ENCODE measurements at places on chromosomes 11 and 22.

GRCh38 chr11:64344787-64345186, 4.8 kb downstream of the CCDC88B start:
- no peak for DNase-seq

GRCh38 chr11:126465573-126466188, 110.2 kb downstream of the ST3GAL4 start:
- no peak for DNase-seq

DNA sequence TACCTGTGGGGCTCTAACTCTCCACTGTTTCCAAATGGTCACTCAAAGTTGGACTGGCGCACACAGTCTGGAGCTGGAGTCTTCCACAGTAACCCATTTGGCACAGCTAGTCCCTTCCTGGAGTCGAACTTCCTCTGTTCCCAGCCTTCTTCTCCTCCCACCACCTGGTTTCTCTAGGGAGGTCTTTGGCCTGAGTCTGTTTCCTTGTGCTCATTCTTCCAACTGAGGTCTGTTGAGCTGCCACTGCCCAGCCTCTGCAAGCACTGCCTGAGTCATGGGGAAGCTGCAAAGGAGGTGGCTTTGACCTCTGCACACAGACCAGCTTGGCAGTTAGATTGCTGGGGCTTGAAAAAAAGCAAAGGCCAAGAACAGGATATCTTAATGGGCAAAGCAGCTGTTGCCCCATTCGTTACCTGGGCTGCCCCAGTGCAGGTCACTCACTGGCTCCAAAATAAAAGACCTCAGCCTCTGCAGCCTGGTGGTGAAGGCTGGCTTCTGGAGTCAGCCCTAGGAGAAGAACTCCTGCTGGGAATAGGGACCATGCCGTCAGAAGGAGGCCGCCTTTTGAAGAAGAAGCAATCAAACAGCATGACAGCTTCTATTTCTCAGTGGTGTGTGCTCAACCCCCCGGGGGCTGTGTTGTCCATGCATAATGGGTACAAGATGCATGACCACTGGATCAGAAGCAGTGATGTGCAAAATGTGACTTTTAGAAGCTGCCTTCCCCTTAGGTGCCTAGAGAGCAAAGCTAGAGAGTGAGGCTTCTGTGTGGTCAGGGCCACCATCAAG, 3.0 kb downstream of the ADAMTS15 start:
- no peak for DNase-seq

DNA sequence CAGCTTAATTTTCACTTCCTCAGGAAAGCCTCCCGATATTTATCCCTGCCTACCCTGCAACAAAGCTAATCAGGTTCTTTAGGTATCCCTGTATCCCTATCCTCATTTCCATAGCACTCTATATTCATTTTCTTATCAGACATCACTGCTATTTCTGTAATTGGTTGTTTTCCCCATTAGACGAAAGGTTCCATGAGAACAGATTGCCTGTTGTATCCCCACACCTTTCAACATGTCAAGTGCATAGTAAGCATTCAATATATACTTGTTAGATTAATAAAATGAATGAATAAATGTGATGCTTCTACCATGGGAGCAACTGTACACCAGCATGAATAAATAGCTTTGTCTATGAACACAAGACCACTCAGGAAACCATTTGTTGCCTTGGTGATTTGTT, 499.8 kb downstream of the DLG2 start:
- DNase-seq = no peak

GRCh38 chr22:38505541-38506117, 482 bp downstream of the DDX17 start:
- DNase-seq = peak; percentile 64

DNA sequence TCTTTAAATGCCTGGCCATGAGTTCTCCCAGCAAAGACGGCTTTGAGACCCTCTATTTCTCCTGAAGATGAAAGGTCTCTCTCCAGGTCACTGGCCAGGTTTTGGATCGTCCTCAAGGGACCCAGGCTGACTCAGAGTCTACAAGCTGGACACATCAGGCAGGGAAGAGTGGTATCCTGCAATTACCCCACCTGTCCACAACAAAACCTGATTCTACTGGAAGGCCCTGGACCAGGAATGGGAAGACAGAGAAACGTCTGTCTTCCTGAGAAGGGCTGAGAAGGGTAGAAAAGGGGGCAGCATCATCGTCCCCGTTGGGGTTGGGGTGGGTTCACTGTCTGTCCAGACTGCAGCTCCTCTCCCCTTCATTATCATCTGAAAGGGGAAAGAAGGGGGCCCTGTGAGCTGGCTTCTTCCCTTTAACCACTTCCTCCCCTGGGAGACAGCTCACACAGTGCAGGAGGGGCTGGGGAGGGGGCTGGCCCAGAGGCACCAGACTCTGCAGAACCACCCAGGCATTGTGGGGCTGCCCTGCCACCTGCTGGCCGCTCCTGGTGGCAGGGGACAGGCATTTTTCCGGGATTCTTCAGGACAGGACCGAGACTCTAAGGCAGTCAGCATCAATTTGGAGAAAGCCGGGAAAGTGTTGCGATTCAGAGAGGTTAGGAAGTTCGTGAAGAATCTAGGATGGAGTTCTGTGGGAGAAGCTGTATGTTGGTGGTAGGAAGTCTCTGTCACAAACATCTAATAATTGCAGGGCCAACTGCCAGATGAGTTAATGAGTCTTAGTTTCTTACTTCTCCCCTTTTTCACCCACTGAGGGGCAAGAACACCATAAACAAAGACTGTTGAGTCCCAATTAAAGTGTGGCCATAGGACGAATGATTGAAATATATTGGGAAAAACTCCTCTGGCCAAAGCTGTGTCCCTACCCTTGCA, 57.6 kb downstream of the SYN3 start:
- peak; percentile 59 for DNase-seq

DNA sequence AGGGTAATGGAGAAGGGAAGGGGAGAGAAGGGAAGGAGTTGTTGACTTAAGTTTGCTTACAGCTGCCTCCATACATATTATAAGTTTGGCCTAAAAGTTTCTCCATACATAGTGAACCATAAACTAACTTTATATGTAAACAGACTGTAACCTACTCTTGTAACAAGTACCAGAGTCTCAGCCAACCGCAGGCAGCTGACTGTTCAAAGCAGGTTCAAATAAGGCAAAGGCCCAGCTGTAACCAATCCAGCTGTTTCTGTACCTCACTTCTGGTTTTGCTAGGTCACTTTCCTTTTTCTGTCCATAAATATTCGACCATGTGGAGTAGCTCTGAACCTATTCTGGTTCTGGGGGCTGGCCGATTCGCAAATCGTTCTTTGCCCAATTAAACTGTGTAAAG, 591.2 kb downstream of the INSC start:
- no peak for DNase-seq

- DNase-seq = no peak
Observed at GRCh38 chr11:99593197-99593596, 572.4 kb downstream of the CNTN5 start.

DNA sequence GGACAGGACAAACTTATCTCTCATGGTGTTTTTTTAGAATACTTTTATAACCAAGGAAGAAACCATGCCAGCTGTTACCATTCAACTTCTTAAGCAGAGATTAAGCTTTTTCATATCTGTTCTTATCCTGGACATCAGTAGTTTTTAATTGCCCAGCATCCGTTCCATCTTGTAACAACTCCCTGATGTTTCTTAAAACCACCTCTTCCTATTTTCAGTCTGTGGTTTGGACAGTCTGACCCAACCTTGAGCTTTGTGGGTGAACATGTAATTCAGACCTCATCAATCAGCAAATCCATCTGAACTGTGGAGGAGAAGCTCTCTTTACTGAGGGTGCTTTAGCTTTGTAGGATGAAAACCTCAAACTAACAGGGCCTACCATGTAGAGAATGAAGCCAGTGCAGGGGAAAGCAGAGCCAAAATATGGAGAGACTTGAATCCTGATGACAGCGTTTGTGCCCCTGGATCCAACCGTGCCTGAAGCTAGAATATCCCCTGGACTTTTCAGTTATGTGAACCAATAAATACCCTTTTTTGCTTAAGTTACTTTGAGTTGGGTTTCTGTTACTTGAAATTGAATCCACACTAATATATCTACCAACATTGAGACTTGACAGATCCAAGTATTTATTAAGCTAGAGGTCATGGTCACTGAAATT, 9.4 kb downstream of the TUG1 start:
- DNase-seq = no peak

DNA sequence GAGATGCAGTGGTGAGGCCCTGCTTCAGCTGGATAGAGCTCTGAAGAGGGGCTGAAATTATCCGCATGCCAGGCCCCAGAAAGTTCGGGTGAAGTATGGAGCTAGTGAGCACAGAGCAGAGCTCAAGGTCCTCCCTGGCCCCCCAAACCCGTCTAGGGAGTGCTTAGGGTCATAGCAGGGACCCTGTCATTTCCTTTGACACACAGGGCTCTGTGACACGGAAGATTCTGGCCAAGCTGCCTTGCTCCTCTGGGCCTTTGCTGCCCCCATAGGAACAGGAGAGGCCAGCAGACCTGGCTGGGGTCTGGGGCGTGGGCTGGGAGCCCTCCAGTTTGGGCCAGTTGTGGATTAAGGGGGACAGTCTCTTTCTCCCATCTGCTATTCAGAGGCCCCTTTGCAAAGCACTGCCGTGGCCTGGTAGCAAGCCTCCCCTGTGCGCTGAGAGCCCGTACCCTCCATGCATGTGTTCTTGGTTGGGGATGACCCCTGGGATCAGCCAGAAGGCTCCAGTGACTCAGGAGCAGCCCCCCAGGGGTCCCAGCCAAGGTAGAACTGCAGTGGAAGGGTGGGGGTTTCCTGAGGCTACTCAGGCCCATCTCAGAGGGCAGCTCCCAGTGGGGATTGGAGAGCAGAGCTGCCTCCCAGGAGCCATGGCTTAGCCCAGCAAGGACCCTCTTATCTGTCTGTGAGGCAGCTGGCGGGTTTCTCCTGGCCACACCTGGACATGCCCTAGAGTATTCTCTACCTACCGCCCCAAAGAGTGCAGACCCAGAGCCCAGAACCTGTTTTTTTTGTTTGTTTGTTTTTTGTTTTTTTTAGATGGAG, 42.3 kb downstream of the RNF141 start:
- DNase-seq = no peak

DNA sequence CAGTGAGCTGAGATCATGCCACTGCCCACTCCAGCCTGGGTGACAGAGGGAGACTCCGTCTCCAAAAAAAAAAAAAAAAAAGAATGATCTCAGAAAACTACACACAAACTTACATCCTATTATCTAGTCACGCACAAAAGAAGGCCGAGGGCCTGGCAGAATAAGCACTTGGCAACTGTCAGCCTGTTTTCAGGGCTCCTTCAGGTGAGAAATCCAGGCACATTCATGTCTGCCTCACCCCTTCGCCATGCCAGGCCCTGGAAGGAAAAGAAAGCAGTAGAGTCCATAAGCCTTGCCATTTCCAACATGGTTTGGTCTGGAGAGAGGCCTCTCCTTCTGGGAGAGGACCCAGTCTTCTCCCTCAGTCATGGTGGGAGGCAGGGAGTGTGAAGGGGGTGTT, 30.9 kb downstream of the C11orf58 start:
- no peak for DNase-seq

GRCh38 chr11:93623179-93623578, 38.3 kb upstream of the CEP295 start:
- no peak for DNase-seq

GRCh38 chr11:46930089-46930488, 6.5 kb upstream of the CSTPP1 start:
- no peak for DNase-seq

- DNase-seq = no peak
Observed at GRCh38 chr11:33691066-33691864, 9.4 kb downstream of the C11orf91 start.

DNA sequence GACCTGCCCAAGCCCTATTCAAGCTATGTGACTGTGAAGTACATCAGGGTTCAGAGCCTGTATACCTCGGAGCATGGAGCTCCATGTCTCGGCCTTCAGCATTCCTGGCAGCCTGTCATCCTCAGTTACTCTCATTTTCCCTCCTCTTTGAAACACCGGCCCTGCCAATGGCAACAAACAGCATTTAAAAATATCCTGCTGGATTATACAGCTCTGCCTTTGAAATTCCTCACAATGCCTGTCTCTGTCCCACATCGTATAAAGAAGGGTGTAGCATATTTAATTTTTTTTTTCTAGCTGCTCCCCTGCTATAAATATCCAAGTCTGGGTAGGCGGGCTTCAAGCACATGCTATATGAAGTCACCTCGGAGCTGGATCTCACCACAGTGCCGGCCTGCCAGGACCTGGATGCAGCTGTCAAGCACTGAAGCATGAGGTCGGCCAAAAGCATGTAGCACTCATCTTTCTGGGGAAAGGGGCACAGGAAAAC, 11.8 kb downstream of the ABTB2 start:
- no peak for DNase-seq

DNA sequence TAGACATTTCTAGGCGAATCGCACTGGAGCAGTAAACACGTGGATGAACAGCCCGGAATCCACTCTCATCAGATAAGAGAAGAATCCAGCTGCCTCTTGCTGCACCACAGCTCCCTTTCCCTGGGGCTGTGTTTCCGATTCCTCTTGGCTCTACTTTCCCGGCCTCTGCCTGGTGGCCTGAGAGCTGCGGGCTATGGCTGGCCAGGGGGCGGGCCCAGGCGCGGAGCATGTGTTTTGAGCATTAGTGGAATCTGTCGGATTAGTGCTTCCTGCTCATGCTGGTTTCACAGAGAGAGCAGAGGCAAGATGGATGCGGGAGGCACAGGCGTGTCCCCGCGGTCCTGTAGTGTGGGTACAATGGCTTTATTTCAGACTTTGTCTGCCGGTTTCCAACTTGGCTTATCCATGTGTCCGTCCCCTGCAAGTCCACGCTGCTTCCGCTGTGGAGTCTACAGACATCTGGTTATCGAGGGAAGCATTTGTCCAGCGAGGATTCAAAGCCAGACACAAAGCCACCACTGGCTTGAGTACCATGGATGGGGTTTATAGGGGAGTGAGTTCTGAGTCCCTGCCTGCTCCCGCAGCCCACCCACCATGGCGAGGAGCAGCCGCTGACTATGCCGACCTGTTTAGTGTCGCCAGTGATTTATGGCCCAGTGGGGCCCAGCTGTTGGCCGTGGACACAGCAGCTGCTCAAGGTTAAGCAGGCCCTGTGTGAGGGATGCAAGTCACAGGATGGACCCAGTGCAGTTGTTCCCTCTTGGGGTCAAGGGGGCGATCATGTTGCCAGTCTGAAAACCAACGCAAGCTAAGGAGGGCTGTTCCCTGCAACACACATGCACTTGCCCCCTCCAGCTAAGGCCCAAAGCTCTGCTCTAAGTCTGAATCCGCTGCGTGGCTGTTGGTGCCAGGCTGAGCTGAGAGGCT, 43.3 kb upstream of the EP300 start:
- DNase-seq = peak; percentile 65

All from left kidney (tissue), 8 donors.